ENCODE measurements at places on chromosomes 2 and 18.

DNA sequence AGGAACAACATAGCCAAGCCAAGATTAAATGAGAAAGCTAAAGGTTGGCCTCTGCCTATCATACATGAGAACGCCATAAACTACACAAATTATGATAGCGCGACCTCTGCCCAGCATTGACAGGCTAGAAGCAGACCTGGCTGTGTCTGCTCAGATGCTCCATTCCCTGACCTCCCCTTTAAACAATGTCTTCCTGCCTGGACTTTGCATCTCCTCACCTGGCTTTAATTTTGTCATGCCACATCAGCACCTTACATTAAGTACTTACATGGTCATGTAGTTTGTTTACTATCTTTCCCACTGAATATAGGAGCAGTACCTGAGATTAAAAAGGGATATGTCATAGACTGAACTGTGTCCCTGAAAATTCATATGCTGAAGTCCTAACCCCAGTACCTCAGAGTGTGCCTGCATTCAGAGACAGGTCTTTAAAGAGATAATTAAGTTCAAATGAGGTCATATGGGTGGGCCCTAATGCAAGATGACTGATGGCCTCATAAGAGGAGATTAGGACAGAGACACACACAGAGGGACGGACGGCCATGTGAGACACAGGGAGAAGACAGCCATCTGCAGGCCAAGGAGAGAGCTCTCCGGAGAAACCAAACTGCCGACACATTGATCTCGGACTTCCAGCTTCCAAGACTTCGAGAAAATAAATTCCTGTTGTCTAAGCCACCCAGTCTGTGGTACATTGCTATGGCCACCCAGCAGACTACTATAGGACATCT, 103.7 kb downstream of the BIN1 start:
- DNase-seq = no peak

DNA sequence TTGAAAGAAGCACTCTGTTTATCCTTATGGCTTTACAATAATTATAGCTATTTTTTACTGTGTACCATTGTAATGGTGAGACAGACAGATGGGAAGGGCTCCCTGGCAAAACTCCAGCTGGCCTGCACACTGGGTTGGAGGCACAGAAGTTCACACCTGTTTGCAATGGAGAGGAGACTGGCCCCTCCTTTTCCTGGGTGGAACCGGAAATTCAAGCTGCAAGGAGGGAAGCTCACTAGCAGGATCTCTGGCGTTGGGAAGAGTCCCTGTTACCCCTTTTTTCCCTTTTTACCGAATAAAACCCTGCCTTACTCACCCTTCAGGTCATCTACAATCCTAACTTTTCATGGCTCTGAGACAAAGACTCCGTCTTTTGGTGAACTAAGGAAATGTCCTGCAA, 100.3 kb upstream of the TFPI start:
- no peak for DNase-seq

DNA sequence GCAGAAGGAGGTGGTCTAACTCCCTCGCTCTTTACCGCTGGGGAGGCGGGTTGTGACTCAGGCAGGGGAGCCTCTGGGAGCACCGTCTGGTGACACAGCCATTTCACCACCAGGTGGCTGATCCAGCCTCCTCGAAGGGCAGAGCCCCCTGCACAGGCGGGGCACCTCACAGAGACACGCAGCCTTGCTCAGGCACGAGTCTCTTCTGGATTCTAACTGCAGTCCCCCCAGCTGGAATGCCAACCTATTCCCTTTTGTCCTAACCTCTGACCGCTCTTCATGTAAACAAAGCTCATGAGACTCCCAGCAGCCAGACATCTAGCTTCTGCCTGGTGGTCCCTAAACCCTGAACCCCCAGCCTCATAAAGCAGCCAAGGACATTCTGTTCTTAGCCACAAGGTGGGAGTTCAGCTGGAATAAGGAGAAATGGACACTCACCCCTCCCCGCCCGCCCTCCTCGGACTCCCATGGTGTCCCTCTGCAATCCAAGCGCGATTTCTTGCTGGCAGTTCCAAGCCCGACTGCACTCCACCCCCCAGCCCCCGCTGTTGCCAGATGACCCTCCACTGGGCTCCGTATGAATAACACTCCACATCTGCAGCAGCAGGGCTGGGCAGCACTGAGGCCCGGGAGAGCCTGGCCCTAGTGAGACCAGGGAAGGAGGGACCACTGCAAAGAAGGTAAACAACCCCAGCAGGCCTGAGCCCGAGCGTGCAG, 84.3 kb downstream of the TNS1 start:
- DNase-seq = no peak

- no peak for DNase-seq
Measured at GRCh38 chr2:227378371-227378782, 729 bp downstream of the TM4SF20 start.

GRCh38 chr2:160392201-160392600, 101.4 kb downstream of the RBMS1 start:
- peak; percentile 23 for DNase-seq

- peak; percentile 64 for DNase-seq
Measured at GRCh38 chr2:68646303-68646702, 2.9 kb downstream of the PROKR1 start.

All from Kasumi-1 (cell line).